A549 (cell line): ENCODE measurements at places on chromosomes 2 and 18.

- no peak for DNase-seq
These were observed 17.7 kb downstream of the PAX8 start for GRCh38 chr2:113260991-113261390.

DNA sequence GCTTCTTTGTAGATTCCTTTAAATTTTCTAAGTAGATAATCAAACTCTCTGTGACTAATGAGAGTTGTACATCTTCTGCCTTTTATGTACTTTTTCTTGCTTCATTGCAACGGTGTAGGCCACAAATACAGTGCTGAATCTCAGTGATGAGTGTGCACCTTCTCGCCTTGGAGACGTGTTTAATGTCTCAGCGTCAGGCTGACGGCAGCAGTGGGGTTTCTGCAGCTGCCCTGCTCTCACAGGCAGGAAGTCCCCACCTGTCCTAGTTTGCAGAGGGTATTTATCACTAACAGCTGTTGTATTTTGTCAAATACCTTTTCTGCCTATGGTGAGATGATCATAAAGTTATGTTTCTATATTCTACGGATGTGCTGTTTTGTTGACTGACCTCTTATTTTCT lies 13.3 kb downstream of the AGXT start:
- no peak for DNase-seq

DNA sequence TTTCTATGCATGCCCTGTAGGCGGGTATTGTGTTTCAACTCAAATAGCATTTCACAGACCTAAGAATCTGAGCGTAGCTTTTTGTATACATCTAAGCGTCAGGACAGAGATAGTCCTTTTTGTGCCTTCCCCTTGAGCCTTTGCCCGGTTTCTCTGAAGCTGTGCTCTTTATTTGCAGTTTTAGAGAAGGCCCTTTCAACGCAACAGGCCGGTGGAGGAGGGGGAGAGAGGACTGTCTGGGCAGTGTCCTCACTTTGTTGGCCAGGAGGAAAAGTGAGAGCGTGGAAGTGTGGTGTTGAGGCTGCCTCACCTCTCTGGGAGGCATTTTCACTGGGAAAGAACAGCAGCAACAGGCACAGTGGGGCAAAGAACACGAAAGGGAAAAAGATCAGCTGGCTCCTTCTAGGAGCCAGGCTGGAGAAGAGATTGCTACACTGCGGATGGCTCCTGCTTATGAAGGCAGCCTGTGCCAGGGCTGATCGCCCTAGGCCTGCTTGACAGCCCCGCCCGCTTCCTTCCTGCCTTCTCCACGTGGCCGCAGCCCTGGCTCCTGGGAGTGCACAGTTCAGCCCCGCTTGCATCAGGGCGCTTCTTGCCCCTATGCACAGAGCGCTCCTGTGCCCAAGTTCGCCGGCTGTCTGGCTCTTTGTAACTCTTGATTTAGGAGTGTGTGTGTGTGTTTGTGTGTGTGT lies 195.6 kb upstream of the POU3F3 start:
- DNase-seq = no peak

DNA sequence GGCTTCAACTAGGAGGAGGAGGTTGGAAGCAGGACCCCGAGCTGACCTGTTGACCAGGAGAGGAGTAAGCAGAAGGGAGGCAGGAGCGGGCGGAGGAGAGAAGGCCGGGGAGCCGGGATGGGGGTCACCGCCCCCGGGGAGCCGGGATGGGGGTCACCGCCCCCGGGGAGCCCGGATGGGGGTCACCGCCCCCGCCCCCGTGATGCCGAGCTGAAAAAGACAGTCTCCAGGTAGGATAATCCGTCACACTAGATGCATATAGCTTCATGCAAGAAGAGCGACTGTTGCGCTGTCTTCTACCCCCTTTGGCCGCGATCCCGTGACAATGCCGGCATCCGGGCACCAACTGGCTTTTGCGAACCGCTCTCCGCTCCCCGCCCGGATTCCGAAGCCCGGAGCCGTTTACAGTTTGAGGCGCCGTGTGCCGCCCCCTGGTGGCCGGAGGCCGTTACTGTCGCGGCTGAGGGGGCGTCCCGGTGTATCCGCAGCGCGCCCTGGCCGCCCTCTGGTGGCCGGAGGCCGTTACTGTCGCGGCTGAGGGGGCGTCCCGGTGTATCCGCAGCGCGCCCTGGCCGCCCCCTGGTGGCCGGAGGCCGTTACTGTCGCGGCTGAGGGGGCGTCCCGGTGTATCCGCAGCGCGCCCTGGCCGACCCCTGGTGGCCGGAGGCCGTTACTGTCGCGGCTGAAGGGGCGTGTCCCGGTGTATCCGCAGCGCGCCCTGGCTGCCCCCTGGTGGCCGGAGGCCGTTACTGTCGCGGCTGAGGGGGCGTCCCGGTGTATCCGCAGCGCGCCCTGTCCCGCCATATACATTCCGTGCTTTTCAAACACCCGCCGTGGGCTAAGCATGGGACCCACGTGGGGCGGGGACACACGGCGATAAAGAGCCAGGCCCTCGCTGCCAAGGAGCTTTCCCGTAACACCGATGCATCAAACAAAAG lies 89.6 kb downstream of the ACTR3 start:
- DNase-seq = no peak

GRCh38 chr2:210556329-210556980 lies at the start of gene CPS1:
CPS1 (plus strand) TSS chr2:210556599; CDS start chr2:210556734, 135 bp downstream.
- DNase-seq = no peak
